Cerebellum (tissue), 4 donors: ENCODE measurements at places on chromosomes 4 and X.
A peak's percentile ranks its signal among the peaks of the same experiment; 100 is the strongest.

DNA sequence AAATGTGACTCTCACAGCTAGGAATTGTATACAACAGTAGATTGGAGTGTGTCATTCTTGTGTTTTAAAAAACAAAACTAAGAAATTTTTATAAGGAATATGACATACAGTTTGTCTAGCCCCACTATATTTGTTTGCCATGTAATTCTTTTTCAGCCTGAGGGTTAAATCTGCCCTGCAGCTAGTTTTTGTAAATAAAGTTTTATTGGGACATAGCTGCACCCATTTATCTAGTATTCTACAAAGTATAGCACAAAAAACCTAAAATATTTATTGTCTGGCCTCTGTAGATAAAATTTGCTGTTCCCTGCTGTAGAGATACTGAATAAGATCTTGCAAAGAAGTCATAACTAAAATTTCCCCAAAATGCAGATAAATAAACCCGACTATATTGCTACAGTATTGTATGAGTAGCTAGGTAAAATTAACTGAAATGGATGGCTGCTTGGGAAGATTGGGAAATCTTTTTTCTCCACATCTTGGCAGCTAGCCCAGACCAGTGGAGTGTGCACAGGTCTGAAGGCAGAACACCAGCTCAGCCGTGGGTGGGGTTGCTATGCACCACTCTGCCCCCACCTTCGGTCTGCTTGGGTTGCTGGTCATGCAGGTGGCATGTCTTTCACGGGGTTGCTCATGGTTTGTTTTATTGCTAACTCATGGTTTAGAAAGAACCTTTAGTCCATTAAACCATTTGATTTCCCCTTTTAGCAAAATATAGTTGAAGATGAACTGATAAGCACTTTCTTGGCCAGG, 127.9 kb downstream of the KLHL8 start:
- DNase-seq = peak; percentile 28

- DNase-seq = no peak
Measured at GRCh38 chr4:106582103-106582502, 213.5 kb upstream of the GIMD1 start.

- DNase-seq = no peak
Measured at GRCh38 chr4:182174979-182175378, 68.2 kb upstream of the TENM3 start.

GRCh38 chr4:173501592-173502150, 28.4 kb downstream of the HAND2 start:
- DNase-seq = no peak

- DNase-seq = no peak
Measured at GRCh38 chr4:143281507-143282190, 55.0 kb upstream of the GAB1 start.

DNA sequence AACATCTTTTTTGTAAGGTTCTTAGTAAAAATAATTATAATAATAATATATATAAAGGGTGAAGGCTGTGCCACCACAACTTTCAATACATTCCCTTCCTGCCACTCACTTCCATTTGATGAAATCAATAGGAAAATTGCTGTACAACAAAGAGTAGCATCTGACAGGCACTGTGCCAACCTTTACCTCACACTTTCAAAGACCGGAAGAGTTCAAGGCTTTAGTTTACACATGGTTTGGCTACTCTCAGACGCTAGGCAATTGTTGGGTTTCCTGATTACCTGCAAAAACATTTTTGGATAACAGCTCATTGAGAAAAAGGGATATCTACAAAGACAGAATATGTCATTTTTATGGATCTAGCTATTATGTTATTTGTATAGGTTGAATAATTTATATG, 5.5 kb upstream of the ING2 start:
- DNase-seq = no peak

GRCh38 chr4:89136525-89136924, 25.2 kb downstream of the TIGD2 start:
- no peak for DNase-seq

- DNase-seq = no peak
Measured at GRCh38 chr4:64464581-64464980, 55.3 kb upstream of the TECRL start.

GRCh38 chr4:113103556-113103955, 54.1 kb downstream of the ANK2 start:
- DNase-seq = no peak
